Tracheal epithelial cell (primary cell): ENCODE measurements at places on chromosomes 6 and 20. TPM values are rescaled to one million over a fixed set of nuclear protein-coding genes. Genes with fewer than 3 reads are reported as not detected.

The MYMX gene
- not detected in 2 replicates for total RNA-seq

The MYBL2 gene
- 0.21 and 3.1 TPM in 2 replicates for total RNA-seq

The BPI gene
- not detected in 2 replicates for total RNA-seq

The PAX1 gene
- total RNA-seq: not detected in 2 replicates

The NOX3 gene
- not detected in 2 replicates for total RNA-seq

The SYNCRIP gene
- 47.2 and 49.9 TPM in 2 replicates for total RNA-seq

The WFDC5 gene
- 2.4 TPM in 1 of 2 replicates, not detected in the other for total RNA-seq
